Adipocyte (in vitro differentiated cells): ENCODE measurements at places on chromosomes 6 and 20.

DNA sequence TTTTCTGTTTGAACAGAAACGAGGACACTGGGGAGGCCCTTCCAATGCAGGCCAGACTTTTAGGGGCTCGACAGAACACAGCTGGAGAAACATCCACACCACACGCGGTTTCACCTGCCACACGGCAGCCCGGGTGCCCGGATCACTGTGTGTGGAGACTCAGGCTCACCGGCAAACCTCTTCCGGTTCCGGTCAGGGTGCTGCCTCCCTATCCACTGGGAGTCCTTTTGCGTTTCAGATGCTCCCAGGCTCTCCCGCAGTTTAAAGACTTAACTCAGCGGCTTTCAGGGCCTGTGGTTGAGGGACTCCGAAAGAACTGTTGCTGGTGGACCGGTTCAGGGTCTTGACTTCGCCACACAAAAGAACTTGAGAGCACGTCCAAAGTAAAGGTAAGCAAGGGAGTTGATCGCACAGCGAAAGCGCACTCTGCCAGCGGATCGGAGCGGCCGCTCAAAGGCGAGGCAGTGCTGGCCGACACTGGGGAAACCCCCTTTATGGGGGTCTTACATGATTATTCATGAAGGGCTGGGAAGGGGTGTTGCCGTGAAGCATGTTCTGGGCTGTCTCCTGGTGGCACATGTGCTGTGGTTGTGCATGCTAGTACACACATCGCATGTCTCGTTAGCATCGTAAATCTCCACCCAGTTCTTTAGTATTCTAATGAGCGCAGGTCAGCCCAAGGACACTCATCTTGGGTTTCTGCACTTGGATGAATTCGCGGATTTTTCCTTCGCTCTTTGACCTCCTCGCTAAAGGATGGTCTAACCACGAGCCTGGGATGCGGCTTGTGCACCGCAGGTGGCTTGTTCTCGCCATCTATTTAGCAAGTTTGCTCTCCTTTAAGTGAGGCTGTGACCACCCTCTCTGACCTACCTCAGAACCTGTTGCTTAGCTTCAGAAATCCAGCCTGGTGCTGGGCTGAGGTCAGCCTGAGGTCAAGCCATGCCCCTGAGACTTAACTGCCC, 180.3 kb downstream of the CDH26 start:
- DNase-seq, result no peak

- DNase-seq, result no peak
These were observed 33.3 kb upstream of the TPBG start for GRCh38 chr6:82330171-82330804.

- DNase-seq, result no peak
These were observed 16.1 kb downstream of the DOK5 start for GRCh38 chr20:54491506-54491905.

DNA sequence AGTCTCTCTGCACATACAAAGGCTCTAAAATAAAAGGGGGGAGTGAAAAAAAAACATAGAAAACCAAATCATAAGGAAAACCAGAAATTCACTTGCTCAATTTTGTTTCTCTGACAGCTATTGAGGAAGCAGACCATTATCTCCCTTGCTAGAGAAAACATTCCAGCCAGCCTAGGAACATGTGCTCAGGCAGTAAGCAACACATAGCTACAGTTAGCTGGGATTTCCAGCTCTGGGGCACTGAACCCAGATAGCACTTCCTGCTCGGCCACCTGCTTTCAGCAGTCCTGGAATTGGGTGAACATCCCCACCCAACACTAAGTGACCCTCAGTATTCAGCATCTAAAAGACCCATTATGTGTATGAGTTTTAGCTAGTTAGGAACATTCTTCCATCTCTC, 61.3 kb downstream of the TNFRSF21 start:
- DNase-seq, result no peak

GRCh38 chr6:105560611-105561066, 157.8 kb upstream of the PREP start:
- DNase-seq, result peak; percentile 60

- no peak for DNase-seq
These were observed 923 bp upstream of the ILRUN start for GRCh38 chr6:34697544-34697836.

DNA sequence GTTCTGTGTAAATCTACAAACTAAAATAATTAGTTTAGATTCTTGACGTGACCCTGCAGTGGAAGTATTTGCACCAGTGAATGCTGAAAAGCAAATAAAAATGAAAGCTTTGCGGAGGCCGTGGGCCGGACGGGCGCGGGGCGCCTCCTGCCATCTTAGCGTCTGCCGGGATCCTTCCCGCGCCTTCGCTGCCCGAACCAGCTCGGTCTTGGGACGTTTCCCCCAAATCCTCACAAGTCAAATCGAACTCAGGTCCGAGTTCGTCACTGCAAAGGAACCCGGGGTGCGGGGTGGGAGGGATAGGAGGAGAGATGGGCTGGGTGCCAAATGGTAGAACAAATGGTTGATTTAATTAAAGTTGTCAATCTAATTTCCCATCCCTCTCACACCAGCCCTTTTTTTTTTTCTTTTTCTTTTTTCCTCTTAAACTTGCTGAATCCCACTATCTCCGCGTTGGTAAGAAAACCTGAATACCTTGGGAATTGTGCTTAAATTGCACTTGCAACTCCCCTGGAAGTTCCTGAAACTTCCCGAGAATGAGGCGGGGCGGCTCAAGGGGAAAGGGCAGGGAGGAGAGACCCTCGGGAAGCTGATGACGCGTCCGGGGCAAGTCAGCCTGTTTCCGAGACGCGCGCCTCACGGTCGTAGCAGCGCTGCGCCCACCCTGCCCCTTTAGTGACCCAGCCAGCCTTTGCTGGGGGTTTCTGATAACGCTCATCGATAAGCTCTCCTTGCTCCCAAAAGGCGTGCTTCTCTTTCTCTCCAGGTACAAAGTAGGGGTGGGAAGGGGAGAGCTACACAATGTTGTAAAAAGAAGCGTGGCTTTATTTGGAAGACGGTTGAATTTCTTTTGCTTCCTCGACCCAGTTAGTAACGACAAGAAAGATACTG, 1.8 kb downstream of the GJA1 start:
- peak; percentile 72 for DNase-seq

DNA sequence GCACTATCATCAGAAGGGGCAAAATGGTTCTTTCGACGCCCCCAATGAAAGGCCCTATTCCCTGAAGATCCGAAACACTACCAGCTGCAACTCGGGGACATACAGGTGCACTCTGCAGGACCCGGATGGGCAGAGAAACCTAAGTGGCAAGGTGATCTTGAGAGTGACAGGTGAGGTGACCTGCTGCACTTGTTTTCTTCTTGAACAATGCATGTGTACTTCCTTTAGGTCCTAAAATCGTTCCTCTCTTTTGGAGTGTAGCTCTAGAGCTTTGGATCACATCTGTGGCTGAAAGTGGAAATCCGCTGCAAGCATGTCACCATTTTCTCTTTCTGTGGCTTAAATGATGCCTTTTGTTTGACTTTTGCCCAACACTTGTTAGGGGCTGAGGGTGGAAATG, 14.0 kb downstream of the CD83 start:
- DNase-seq, result no peak

DNA sequence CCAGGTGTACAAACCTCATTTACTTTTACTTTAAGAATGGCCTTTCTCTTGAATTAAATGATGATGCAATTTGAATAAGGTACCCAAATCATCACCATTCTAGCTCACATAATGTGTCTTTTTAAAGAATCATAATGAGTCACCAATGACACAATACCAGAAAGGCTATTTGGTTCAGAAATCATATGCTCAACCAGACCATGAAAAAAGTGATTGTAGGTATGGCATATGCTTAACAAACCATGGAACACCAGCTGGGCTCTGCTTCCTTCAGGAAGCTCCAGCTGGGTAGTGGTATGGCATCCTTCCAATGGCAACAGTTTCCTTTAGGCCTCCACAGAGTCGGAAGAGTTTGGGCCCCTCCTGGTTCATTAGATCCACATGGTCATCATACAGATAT, 128.2 kb downstream of the FRK start:
- DNase-seq, result no peak

GRCh38 chr6:100573166-100573565, 108.4 kb upstream of the SIM1 start:
- peak; percentile 49 for DNase-seq
